ENCODE measurements at places on chromosomes 3 and 15.

- H3K27me3 ChIP-seq, result no peaks in the 10 kb centered on the region
- no peak overlapping the region for H3K4me3 ChIP-seq
- H3K36me3 ChIP-seq, result no peaks in the 10 kb centered on the region
- DNase-seq, result peak; percentile 13
Observed at GRCh38 chr15:26433818-26434217, 339.0 kb downstream of the GABRB3 start.

DNA sequence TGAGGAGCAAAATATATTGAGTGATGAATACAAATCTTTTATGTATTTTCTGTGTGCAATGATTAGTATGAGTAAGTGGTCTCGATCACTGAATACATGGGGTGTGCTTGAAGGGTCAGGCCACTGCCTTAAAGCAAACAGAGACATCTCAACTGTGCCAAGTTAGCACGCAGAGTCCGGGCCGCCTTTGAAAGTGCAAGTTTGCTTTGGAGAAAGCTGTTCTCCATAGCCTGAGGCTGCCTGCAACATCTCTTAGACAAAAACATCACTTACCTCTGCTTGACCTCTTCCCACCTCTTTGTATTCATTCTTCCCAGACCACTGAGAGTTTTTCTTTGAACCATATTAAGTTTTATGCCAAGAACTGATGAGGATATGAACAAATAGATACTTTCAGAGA is 267.0 kb downstream of the ZBTB20 start:
- H3K4me1 ChIP-seq, result peaks cover 20% of the 10 kb centered on the region
- H3K4me3 ChIP-seq, result no peak overlapping the region
- DNase-seq, result no peak
- H3K27me3 ChIP-seq, result no peaks in the 10 kb centered on the region

DNA sequence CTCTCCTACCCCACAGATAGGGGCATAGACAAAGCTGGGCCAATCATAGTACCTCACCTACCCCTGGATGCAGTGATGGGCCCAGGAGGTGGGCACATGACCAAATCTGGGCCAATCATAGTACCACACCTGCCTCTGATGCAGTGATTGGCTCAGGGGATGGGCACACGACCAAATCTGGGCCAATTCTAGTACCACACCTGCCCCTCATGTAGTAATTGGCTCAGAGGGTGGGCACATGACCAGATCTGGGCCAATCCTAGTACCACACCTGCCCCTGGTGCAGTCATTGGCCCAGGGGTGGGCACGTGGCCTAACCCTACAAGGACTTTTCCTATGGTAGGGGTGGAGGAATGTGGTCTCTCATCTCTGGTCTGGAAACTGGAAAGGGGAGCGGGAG is 56.9 kb upstream of the MEF2A start:
- H3K4me3 ChIP-seq, result no peak overlapping the region
- no peak for DNase-seq
- H3K27me3 ChIP-seq, result no peaks in the 10 kb centered on the region
- no peaks in the 10 kb centered on the region for H3K36me3 ChIP-seq
- peaks cover 49% of the 10 kb centered on the region for H3K4me1 ChIP-seq

GRCh38 chr3:184284696-184285095 is 8.9 kb downstream of the ECE2 start:
- H3K4me1 ChIP-seq, result peaks cover 6% of the 10 kb centered on the region
- no peak for DNase-seq
- H3K36me3 ChIP-seq, result no peaks in the 10 kb centered on the region
- H3K4me3 ChIP-seq, result no peak overlapping the region
- no peaks in the 10 kb centered on the region for H3K27me3 ChIP-seq

DNA sequence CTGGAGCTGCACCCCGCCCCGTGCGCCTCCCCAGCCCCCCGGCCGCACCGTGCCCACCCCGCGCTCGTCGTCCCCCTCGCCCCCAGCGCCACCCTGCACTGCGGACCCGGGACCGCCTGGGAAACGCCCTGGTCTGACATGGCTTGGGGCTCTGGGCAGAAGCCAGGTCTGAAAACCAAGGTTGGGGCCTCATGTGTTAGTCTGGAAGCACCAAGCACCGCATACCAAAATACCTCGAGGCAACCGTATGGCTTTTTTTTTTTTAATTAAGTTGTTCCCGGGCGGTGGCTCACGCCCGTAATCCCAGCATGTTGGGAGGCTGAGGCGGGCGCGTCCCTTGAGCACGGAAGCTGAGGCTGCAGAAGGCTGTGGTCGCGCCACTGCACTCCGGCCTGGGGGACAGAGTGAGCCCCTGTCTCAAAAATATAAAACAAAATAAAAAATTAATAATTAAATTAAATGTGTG is 91.5 kb upstream of the CHD2 start:
- peak overlapping the region; percentile 96 for H3K27ac ChIP-seq
- H3K36me3 ChIP-seq, result no peaks in the 10 kb centered on the region
- peak; percentile 44 for DNase-seq
- H3K4me1 ChIP-seq, result peaks cover 13% of the 10 kb centered on the region
- H3K27me3 ChIP-seq, result no peaks in the 10 kb centered on the region

Data from heart right ventricle (tissue), 16 donors.